ENCODE measurements at places on chromosomes 3 and 15.

GRCh38 chr3:80079886-80080285 lies 312.1 kb upstream of the ROBO1 start:
- no peak for DNase-seq

DNA sequence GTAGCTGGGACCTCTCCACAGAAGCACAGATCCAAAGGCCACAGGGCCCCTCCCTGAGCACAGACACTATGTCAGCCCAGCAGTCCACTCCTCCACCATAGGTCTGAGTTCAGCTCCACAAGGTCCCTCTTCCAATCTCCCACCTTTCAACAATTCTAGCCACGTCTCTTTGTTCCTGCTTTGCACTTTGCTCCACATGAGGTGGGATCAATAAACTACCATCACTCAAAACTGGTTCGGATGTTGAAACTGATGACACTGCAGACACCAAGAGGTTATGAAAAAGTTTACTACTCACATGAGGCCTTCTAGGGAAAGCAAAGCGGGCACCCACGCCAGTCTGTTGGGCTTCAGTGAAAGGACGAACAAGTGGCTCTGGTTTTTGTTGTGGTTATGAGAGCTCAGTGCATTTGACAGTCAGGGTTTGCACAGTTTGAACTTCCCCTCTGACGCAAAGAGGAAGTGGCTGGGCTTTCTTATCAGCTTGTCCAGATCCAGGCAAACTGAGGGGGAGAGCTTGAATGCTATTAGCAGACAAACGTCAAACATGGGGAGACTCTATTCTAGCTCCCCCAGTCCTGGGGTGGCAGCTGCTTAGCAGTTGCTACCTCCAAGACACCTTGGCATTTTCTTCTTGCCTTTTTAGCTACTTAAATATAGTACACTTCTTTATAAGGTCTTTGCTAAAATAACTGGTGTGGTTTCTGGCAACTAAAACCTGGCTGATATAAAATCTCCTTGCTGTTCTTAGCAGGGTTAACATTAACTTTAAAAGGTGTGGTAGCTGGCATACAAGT lies 37.8 kb downstream of the ZNF445 start:
- DNase-seq = peak; percentile 98

GRCh38 chr3:45055411-45056143 lies 29.5 kb downstream of the CLEC3B start:
- DNase-seq = peak; percentile 89

- no peak for DNase-seq
These were observed 13.2 kb downstream of the IQCB1 start for GRCh38 chr3:121821421-121822199.

DNA sequence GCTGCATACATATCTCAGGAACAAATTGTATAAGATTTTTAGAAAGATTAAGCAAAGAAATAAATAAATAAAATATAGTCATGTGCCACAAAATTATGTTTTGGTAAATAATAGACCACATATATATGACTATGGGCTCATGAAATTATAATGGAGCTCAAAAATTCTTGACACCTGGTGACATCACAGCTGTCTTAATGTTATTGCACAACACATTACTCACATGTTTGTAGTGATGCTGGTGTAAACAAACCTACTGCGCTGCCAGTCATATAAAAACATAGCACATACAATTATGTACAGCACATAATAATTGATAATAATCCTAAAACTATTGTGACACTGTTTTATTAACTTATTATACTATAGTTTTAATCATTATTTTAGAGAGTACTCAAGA lies 1159.1 kb downstream of the SI start:
- DNase-seq = no peak

DNA sequence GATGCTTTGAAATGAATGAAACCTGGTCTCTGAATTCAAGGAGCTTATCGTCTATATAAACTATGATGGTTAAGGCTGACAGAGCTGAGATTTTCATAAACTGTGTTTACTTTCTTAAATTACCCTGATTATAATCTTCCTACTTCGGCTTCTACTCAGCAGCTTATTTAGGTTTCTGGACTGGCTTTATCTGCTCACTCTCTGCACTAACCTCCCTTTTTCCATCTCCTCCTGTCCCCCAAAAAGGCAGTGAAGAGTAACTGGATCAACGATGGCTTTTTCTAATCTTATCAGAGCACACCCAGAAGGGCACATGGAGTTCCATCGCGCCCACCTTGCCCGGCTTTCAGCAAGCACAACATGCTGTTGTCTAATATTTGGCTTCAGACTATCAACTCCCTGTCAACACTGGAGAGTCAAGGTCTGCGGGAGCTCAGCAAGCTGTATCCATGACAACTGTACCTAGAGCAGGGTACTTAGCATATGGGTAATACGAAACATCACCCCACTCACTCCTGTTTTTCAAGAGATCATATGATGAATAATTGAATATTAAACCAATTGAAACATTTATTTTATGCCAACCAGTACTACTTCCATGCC lies 417.3 kb downstream of the GABRB3 start:
- no peak for DNase-seq

DNA sequence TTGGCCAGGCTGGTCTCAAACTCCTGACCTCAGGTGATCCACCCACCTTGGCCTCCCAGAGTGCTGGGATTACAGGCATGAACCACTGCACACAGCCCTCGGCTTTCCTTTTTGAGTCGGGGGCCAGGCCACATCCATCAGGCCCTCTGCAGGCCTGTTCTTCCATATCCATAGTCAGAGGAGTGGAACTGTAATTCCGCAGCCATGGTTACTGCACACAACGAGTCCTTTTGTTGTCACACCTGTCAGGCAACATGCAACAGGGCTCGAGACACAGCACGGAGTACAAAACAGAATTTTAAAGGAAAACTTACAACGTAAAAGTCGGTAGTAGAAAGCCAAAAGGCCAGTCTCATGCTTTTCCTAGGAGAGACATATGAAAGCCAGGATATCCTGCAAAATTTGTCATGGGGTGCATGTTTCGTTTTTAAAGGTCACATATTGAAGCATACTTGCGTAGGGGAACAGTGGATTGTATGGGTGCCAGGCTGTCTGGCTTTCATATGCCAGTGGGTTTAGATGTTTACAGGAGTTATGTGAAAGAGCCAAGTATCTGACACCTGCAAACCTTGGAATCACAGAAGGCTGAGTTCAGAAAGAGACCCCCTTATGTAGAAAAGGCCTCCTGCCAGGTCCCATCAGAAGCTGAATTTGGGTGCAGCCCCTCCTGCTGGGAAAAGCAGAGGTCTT lies 63.2 kb upstream of the LPP start:
- DNase-seq = no peak

DNA sequence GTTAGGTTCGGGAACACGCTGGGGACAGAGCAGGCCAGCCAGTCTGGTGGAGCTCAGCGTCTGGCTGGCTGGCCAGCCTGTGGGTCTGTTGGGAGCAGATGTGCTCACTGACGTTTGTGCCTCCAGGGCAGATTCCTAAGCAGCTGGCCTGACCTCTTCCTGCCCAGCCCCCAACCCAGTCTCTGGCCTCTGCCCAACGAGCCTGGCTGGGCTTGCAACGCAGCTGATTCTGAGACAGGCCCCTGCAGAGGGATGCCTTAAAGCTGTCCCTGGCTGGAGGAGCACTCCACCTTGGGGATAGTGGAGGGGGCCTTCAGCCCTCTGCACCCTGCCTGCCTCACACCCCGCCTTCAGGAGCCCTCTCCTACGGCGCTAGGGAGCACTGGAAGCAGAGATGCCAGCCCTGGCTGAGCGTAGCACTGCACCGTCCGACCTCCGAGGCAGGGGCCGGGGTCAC lies 46.0 kb downstream of the KLF13 start:
- no peak for DNase-seq

DNA sequence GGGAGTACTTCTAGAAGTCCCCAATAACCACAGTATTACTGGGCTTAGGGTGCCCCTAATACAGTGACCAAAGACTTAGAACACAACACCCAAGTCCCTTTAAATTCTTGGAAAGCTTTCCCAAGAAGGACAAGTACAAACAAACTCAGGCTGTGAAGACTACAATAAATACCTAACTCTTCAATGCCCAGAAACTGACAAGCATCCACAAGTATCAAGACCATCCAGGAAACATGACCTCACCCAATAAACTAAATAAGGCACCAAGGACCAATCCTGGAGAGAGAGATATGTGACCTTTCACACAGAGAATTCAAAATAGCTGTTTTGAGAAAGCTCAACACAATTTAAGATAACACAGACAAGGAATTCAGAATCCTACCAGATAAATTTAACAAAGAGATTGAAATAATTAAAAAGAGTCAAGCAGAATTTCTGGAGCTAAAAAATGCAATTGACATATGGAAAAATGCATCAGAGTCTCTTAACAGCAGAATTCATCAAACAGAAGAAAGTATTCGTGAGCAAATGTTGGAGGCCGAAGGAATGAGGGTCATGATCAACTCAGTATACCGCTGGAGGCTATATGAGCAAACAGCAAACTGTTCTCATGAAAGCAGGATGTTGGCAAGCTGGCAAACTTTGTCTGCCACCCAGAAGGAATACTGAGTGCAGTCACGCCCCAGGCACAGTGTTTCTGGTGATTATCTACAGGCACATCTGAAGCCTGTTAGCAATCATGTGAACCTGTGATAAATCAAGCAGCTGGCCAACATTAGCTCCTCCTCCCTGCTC lies 87.0 kb upstream of the NECTIN3 start:
- DNase-seq = no peak

DNA sequence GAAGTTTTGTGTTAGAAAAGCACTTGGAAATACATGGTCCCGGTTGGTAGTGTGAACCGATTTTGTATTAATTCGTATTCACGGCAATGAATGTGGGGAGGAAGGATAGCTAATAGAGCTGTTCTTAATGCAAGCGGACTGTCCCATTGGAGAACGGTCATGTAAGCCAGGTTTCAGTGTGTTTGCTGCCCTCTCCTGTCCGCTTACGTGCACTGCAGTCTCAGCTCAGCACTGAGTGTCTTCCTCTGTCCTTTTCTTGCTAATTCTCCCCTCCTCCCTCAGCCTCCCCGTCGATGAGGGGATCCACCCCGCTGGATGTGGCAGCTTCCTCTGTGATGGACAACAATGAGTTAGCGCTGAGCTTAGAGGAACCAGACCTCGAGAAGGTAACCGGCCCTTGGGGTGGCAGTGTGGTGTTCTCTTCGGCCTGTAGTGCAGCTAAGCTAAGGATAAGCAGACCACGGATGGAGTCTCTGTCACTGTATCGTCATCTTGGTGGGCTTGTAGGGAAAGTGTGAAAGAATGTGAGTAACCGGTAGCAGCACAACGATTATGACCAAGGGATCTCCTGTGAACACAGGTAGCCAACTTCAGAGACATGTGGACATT lies 267.5 kb upstream of the CHRM5 start:
- DNase-seq = peak; percentile 69

DNA sequence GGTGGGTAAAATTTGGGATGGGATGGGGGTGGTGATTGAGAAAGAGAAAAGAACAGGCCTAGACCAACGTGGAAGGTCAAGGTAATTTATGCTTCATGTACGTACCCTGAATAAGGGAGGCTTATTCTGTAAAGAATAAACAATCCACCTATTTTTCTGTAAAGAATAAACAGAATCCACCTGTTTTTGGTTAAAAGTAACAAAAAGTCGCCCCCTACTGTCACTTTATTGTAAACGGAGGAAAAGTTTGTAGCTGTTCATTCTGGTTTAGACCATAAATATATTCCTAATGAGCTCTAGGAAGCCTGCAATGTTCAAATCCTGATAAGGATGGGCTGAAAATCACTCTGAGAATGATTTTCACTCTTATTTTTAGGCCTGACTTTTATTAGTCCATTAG lies 23.5 kb upstream of the SQOR start:
- peak; percentile 24 for DNase-seq

DNA sequence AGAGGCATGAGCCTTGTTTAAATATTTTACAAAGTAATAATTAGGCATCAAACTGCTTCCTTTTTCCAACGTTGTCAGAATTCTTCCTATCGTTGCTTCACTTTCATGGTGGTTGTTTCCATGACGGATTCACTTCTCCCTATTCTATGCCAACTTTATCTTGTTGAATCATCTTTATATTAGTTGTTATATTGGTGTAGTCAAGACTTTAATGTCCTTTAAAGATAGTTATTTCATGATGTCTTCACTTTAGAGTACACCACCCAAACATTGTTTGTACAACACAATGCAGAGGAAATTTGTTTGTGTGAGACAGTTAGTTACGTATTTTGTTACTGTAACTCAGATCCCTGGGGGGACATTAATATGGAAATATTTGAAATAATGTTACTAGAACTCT lies 61.9 kb downstream of the CRYBG3 start:
- DNase-seq = no peak

- DNase-seq = no peak
These were observed 28.3 kb downstream of the LRRC2 start for GRCh38 chr3:46537779-46538178.

- DNase-seq = no peak
These were observed 970.5 kb upstream of the NR2F2 start for GRCh38 chr15:95359966-95360365.

GRCh38 chr3:101043687-101044078 lies 50.5 kb upstream of the ABI3BP start:
- no peak for DNase-seq

- no peak for DNase-seq
These were observed 491.5 kb upstream of the MDFIC2 start for GRCh38 chr3:70803891-70804290.

DNA sequence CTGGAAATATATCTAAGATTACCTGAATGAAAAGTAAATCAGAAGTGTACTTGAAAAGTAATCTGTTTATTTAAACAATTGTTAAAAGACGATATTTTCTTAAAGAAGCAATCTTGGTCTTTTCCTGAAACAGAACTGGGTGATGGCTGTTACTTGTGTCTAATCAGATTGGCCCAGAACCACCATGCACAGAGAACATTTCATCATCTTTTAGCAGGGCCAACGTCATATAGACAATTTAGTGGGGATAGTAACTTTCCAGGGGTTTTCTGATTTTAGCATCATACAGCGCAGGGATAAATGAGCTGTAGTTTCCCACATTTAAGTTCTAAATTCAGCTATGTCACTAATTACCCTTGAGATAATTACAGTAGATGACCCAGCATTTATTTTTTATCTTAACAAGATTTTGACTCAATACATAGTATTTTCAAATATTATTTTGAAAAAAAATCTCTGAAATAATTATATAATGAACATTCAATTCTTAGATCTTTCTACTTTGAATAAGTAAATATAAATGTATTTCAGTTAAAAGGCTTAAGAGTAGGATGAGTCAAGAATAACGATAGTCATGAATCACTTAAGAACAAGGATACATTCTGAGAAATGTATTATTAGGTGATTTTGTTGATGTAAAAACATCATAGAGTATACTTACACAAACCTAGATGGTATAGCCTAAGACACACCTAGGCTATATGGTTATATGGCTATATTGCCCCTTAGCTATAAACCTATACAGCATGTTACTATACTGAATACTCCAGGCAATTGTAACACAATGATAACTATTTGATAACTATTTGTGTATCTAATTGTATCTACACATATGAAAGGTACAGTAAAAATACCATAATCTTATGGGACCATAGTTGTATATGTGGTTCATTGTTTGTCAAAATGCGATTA lies 103.8 kb upstream of the MME start:
- no peak for DNase-seq

Data from K562 (cell line).